ENCODE measurements at places on chromosomes 3 and 15. TPM values are rescaled to one million over a fixed set of nuclear protein-coding genes. Genes with fewer than 3 reads are reported as not detected.

DNA sequence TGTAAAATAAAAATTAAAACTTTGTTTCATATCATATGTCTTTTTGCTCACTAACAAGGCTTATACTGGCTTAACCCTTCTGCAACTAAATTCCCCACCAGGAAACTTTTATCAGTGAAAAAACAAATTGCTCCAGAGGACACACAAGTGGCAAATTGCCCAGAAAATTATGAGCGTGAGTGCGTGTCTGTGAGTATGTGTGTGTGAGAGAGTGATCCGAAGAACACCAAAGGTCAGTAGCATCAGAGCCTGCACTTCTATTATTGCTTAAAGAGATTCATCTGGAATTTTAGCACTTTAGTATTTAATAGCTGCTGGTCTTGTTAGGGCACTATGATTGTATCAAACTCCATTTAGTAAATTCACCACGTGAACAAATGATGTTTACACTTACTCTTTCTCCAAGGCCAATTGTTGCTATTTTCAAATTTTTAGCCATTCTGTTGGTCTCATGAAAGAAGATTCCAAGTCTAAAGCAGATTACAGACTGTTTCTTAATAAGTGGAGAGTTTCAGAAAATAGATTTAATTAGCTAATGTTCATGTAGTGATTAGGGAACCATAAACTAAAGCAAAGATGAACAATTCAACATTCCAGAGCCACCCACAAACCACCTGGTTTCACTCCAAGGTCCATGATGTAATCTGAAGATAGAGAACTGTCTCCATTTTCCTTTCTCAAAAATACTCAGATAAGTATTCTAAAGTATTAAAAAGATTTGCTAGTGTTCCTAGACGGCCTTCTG, 91.1 kb upstream of the IL12A start:
- no peak overlapping the region for H3K27ac ChIP-seq
- no peaks in the 10 kb centered on the region for H3K4me1 ChIP-seq
- no peak for DNase-seq

- H3K36me3 ChIP-seq = peaks cover 48% of the 10 kb centered on the region
- no peaks in the 10 kb centered on the region for H3K27me3 ChIP-seq
- DNase-seq = no peak
- H3K27ac ChIP-seq = no peak overlapping the region
- H3K4me1 ChIP-seq = no peaks in the 10 kb centered on the region
Observed at GRCh38 chr3:14672588-14672987, 2.4 kb upstream of the C3orf20 start.

DNA sequence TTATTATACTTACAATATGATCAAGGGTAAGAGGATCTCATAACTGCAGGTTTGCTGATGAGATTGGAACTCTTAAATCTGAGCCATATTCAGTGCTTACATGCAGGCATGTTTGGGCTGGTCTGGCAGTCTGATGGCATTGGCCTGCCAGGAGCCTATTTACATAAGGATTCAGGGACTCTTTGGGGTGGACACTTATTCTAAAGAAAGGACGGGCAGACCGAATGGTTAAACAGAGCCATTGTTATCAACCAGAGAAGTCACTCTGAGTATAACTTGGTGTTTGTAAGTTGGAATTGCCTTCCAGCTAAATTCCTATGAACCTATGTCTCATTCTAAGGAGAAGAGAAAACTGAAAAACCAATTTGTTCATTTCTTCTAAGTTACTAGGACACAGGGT, 932.8 kb downstream of the IGSF11 start:
- H3K27me3 ChIP-seq = no peaks in the 10 kb centered on the region
- no peaks in the 10 kb centered on the region for H3K36me3 ChIP-seq
- H3K27ac ChIP-seq = no peak overlapping the region
- H3K4me1 ChIP-seq = no peaks in the 10 kb centered on the region
- no peak for DNase-seq

TMEM40 gene
- 0.79 TPM for total RNA-seq

DNA sequence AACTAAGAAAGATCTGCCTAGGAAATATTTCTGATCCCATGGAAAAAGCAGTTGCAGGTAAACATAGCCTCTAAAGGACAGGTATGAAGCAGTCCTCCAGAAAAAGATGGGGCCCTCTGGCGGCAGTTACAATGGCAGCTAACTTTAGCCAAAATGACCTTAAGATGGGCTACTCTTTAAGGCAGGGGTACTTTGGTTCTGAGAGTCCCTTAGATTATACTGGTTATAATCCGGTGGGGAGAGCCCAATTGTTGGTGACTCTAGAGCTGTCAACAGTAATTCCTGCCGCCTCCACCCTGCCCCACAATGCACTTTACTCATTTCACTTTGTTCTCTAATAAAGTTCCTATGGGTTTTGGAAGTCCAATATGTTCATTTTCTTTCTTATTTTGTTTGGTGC, 412.8 kb upstream of the WNT5A start:
- no peaks in the 10 kb centered on the region for H3K36me3 ChIP-seq
- H3K27me3 ChIP-seq = no peaks in the 10 kb centered on the region
- no peak overlapping the region for H3K4me3 ChIP-seq

- no peaks in the 10 kb centered on the region for H3K36me3 ChIP-seq
- peaks cover 4% of the 10 kb centered on the region for H3K27me3 ChIP-seq
- no peak overlapping the region for H3K4me3 ChIP-seq
- H3K4me1 ChIP-seq = no peaks in the 10 kb centered on the region
Observed at GRCh38 chr3:153706706-153707105, 414.5 kb upstream of the ARHGEF26 start.

GRCh38 chr3:107589454-107589853, 66.7 kb downstream of the BBX start:
- no peak overlapping the region for H3K27ac ChIP-seq
- no peak overlapping the region for H3K4me3 ChIP-seq
- H3K4me1 ChIP-seq = peaks cover 2% of the 10 kb centered on the region
- H3K36me3 ChIP-seq = no peaks in the 10 kb centered on the region
- no peak for DNase-seq

GRCh38 chr3:64686446-64686908, 1.3 kb downstream of the ADAMTS9 start:
- H3K4me1 ChIP-seq = peaks cover 37% of the 10 kb centered on the region
- H3K27me3 ChIP-seq = no peaks in the 10 kb centered on the region
- no peaks in the 10 kb centered on the region for H3K36me3 ChIP-seq
- DNase-seq = no peak

OR5H14 gene
- not detected for total RNA-seq

KLHL25 gene
- 2.3 TPM for total RNA-seq

DNA sequence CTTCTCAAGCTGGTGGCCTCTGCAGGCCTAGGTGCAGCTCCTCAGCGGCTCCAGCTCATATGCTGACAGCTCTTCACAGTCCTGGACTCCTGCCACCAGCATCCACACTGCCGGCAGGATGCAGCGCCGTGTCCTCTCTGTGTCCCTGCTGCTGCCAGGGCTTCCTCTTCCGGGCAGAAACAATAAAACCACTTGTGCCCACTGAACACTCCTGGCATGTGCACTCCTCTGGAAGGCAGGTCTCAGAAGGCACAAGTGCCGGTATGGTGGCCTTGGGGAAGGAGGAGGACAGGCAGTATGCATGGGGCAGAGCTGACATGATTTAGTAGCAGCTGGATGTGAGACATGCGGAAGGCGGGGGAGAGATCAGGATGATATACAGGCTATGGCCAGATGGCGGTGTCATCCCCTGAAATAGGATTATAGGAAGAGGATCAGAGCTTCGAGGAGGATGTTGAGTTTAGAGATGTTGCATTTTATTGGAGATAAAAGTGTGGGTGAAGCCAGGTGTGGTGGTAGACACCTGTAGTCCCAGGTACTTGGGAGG, 7.5 kb upstream of the MAN2A2 start:
- H3K27ac ChIP-seq = no peak overlapping the region
- no peaks in the 10 kb centered on the region for H3K27me3 ChIP-seq
- H3K36me3 ChIP-seq = peaks cover 38% of the 10 kb centered on the region
- no peaks in the 10 kb centered on the region for H3K4me1 ChIP-seq
- no peak for DNase-seq
- no peak overlapping the region for H3K4me3 ChIP-seq

DAPK2 gene
- total RNA-seq = 1.1 TPM

RASGRP1 gene
- 0.75 TPM for total RNA-seq

DNA sequence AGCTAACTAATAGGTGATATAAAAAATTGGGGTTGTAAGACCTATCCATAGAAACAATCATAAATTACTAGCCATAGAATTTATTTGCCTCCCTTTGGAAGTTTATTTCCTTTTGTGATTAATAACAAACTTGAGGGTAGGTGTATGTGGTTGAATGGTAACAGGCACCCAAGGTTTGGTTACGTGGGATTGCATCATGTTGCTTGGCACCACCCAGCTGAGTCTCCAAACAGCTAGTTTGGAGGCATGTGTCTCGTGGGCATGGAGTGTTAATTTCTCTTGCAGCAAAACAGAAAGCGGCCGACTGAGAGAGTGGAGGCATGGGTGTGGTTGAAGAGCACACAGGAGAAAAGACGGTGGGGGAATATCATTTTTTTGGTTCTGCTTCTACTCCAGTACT, 441.4 kb downstream of the CNTN4 start:
- H3K27ac ChIP-seq = no peak overlapping the region
- H3K36me3 ChIP-seq = no peaks in the 10 kb centered on the region
- no peak for DNase-seq
- no peaks in the 10 kb centered on the region for H3K4me1 ChIP-seq
- H3K27me3 ChIP-seq = no peaks in the 10 kb centered on the region
- no peak overlapping the region for H3K4me3 ChIP-seq

DNA sequence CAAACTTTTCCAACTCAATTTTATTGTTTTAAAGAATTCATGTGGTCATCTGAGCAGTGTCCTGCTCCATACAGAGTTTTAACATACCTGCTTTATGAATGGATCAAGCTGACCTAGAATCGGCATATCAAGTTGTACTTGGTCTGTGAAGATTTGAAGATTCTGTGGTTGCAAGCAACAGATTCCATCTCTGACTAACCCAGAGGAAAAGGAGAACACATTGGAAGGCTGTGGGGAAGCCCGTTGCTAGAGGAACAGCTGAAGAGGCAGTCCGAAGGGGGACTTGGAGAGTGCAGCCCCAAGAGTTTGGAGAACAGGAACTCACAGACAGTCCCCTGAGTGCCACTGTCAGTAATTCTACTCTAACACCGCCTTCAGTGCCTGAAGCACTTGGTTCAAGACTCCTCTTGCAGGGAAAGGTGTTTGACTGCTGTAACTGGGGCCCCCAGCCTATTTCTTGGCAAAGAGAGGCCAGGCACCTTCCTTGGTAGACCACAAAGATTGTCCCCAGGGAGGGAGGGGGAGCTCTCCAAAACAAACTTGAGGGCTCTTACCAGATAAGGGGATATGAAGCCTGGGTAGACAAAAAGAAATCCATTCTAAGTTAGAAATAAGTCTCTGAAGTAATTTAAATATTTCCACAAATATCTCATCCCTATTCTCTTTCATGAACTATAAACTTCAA, 88.8 kb downstream of the LARS2 start:
- H3K4me3 ChIP-seq = no peak overlapping the region
- no peak overlapping the region for H3K27ac ChIP-seq
- peaks cover 6% of the 10 kb centered on the region for H3K4me1 ChIP-seq
- DNase-seq = no peak

RASL12 gene
- 0.70 TPM for total RNA-seq

- H3K27me3 ChIP-seq = no peaks in the 10 kb centered on the region
- H3K4me3 ChIP-seq = no peak overlapping the region
- no peak overlapping the region for H3K27ac ChIP-seq
- H3K4me1 ChIP-seq = no peaks in the 10 kb centered on the region
Observed at GRCh38 chr3:65974509-65974908, 64.2 kb downstream of the MAGI1 start.

GRCh38 chr3:191783024-191783423, 322.1 kb downstream of the PYDC2 start:
- no peak overlapping the region for H3K27ac ChIP-seq
- no peak overlapping the region for H3K4me3 ChIP-seq
- H3K27me3 ChIP-seq = no peaks in the 10 kb centered on the region
- H3K36me3 ChIP-seq = no peaks in the 10 kb centered on the region
- no peak for DNase-seq

CPNE9 gene
- not detected for total RNA-seq

All from liver (tissue), 10 donors.